Endothelial cell (in vitro differentiated cells): ENCODE measurements at places on chromosomes 7 and 10. TPM values are rescaled to one million over a fixed set of nuclear protein-coding genes. Genes with fewer than 3 reads are reported as not detected.

Gene OR6V1
- not detected for total RNA-seq

Gene LIPM
- total RNA-seq = 0.31 TPM

Gene STARD3NL
- 92.6 TPM for total RNA-seq

- DNase-seq = no peak
Observed at GRCh38 chr7:71766016-71766415, 634.1 kb downstream of the GALNT17 start.

GRCh38 chr10:127576740-127577161 lies 27.6 kb downstream of the NPS start:
- no peak for DNase-seq

GRCh38 chr10:69269761-69270160 lies 8.5 kb upstream of the HK1 start:
- no peak for DNase-seq
